Omental fat pad (tissue), 4 donors: ENCODE measurements at places on chromosomes 3 and 15.

DNA sequence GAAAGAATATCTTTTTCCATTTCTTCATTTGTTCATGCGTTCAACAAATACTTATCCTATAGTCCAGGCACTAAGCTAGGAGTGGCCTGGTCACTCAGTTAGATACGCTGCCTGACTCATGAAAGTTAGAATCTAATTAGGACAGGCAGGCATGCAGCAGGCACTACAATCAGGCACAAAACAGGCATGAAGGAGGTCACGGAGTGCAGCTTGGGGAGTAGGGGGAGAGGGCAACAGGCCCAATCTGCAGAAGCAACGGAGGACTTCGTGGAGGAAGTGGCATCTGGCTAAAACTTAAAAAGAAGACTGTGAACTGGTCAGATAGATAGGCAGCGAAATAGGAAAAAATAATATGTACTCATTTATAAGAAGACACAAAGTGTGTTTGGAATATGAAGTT lies 420.9 kb downstream of the MAGI1 start:
- no peak for DNase-seq

DNA sequence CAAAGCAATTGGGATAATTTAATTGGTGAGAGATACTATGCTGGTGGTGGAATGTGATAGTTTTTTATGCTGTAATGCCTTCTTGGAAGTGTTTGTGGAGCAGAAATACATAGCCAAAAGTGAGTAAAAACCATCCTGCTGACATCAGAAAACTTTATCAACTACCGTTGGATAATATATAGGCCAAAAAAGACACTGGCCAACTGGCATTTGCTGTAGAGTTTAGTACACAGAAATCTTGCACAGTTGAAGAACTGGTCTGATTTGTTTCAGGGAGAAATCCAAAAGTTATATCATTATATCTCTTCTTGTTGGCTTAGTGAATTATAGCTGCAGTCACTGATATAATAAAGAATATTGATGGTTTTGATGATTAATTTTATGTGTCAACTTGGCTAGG lies 507 bp upstream of the MINDY4B start:
- DNase-seq: no peak

GRCh38 chr3:78368636-78369345 lies 1328.9 kb downstream of the ROBO2 start:
- no peak for DNase-seq

DNA sequence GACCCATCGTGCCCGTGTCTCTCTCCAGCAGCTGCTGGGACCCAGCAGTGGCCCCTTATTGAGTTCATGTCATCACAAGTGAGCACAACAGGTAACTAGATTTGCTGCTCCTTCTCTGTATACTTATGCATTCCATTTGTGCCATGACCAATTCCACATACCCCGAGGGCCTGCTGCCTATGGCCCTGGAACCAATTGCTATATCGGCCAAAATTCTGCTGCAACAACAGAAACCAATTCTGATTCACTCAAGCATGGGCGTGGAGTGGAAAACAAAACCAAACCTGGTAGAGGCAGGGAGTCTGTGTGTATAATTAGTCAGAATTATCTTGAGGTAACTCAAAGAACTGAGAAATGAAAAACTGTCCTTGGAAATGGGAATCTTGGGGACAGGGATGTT lies 516.6 kb downstream of the EPHB1 start:
- no peak for DNase-seq

DNA sequence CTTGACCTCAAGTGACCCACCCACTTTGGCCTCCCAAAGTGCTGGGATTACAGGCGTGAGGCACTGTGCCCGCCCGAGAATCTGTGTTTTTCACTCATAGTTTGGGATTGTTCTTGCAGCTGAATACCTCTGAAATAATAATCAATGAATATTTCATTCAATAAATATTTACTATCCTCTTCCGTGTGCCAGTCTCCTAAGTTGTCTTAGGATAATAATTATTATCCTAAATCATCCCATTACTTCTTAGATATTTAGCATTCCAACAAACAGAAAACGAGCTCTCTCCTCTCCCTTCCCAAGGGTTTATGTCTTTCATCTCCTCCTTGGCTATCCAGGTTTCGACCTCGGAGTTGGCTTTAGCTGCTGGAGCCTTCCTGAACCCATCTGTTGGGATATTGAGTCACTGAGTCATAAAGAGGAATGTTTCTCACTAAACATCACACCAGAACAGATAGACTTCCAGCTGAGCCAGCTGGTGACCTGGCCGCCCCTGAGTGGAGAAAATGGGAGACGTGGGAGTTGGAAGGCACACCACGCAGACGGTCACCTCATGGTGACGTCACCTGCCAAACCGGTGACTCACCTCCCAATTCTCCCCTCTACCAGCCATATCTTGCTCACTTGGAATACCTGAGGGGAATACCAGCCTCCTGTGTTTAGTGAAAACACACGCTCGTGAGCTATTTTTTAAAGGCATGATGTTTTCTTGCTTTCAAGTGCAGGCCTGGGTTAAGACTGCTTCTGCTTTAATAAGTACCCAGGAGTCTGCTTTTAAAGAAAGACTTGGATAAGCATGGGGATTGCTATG lies 43.9 kb downstream of the BHLHE40 start:
- DNase-seq: no peak

GRCh38 chr3:198065897-198066296 lies 105.9 kb downstream of the LMLN start:
- no peak for DNase-seq

DNA sequence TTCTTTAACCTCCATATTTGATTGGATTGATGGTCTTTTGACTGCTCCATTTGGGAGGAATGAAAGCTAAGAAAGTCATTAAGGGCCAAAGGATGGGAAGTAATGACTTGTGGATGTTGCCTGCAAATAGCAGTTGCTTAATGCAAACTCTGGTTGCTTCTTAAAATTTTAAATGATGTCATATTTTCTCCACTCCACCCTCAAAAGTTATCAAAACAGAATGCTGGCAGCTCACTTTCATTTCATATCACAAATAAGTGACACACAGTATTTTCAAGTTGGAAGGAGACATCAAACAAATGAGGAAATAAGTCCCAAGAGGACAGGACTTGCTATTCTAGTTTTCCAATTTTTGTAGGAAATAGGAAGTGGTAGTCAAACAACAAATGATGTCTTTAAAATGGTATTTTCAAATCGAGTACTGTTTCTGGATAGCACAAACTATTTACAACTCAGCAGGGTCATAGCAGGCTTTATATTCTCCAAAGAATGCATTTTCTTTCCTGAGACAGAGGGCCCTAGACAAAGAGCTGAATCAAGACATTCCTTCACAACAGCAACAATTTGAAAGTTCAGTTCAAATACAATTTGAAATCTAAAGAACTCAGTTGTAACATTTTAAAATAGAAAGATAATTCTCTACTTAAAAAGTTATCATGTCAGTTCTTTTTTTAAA lies 165.1 kb upstream of the UBE2E1 start:
- DNase-seq: no peak
